ENCODE measurements at places on chromosomes 2 and 18.

DNA sequence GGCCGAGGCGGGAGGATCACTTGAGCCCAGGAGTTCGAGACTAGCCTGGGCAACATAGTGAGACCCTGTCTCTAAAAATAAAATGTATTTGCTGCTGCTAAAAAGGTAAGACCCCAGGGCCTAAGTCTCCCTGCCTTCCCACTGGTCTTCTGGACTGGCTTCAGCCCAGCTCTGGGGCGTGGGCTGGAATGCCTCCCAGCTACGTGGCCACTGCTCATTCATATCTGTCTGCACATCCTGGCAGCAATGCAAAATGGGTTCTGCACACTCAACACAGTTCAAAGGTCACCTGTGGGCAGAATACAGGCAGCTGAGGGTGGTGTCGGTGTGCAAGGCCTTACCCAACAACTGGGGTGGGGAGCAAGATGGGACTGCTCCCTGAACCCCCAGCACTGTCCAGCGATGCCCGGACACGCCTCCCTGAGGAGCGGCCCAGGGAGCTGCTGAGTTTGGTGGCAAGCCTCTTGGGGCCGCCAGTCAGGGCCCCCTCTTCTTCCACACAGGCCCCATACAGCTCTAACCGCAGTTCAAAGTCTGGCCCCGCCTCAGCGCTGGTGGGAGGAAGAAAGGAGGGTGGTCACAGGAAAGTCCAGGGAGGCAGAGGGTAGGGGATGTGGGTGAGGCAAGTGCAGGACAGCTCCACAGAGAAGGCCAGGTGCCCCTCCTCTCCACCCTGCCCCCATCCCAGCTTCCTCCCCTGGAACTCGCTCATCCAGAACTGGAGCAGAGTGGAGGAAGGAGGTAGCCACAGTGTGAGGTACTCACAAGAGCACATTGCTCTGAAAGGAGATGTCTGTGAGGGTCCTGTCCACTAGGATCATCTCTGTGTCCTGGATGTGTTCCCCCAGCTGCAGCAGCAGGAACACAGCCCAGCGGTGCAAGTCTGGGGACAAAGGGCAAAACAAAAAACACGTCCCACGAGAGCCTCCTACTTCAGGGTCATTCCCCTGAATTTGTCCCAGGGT is 8.2 kb downstream of the WDR54 start:
- DNase-seq: no peak

GRCh38 chr2:191611614-191612013 is 66.3 kb upstream of the NABP1 start:
- no peak for DNase-seq

- DNase-seq: no peak
Measured at GRCh38 chr2:214543386-214543955, 132.6 kb downstream of the VWC2L start.

DNA sequence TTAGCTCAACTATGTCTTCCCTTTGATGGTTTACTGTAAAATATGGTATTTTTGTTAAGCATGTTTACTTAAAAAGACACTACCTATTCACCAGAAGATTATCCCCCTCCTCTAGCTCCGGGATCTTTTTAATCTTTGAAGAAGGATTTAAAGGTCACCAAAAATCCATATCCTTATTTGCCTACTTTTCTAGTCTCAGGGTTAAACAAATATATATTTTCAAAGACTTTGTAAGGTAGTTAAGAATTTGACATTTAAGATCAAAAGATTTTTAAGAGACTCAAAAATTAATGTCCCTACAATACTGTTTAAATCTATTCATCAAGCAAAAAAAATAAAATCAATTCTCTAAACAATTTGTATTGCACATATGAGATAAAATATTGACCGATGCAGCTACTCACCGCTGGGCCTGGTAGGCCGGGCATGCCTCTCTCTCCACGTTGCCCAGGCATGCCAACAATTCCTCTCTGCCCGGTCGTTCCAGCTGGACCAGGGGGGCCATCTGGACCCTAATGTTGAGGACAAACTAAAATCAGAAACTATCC is 76.1 kb downstream of the COL3A1 start:
- no peak for DNase-seq

- DNase-seq: no peak
Measured at GRCh38 chr2:45871025-45871424, 219.6 kb downstream of the PRKCE start.

GRCh38 chr2:149849136-149849535 is 261.6 kb upstream of the MMADHC start:
- DNase-seq: no peak

DNA sequence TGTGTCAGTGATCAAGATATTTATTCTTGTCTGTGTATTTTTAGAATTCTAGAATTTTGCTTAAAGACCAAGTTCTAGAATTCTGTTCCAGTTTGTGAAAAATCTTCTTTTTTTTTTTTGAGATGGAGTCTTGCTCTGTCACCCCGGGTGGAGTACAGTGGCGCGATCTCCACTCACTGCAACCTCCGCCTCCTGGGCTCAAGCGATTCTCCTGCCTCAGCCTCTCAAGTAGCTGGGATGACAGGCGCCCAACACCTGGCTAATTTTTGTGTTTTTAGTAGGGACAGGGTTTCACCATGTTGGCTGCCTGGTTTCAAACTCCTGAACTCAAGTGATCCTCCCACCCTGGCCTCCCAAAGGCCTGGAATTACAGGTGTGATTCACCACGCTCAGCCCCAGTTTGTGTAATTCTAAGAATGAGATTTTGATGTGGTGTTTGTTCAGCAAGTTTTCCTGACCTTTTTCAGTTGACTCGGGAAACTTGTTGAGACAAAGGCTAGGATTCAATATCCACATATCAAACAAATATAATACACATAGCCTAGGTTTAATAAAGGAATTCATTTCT is 3.6 kb downstream of the EIF5B start:
- DNase-seq: no peak

- DNase-seq: no peak
Measured at GRCh38 chr18:76855594-76855993, 33.2 kb downstream of the ZNF236 start.

DNA sequence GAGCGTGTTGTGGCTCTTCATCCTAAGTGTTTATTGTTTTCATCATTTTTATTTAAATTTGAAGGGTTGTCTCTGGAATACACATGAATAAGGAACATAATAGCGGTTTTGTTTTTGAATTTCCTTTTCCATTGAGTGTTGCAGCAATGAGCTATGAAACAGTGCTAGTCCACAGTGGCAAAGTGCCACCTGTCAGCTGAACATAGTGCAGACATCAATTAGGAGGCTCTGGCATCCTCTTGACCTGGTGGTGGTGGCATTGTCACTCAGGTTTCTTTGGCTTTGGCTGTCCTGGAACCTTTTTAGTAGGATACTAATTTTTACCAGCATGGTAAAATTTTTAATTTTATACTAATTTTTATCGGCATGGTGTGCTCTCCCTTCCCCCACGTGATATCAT is 63.2 kb downstream of the UGGT1 start:
- DNase-seq: no peak

DNA sequence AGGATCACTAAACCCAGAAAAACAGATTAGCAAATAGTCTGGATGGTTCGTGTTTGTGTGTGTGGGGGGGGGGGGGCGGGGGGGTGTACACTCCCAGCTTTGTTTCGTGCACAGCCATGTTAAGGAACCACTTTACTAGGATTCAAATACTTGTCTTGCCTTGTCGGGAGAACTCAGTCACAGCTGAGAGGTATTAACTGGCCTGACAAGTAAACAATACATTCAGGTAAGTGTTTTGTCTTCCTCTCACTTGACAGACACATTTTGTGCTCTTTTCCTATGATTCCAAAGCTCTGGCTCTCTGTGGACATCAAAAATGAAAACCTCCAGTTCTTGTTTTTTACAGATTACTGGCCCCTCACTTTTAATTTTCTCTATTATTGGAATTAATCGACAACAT is 173.5 kb downstream of the LRP1B start:
- no peak for DNase-seq

DNA sequence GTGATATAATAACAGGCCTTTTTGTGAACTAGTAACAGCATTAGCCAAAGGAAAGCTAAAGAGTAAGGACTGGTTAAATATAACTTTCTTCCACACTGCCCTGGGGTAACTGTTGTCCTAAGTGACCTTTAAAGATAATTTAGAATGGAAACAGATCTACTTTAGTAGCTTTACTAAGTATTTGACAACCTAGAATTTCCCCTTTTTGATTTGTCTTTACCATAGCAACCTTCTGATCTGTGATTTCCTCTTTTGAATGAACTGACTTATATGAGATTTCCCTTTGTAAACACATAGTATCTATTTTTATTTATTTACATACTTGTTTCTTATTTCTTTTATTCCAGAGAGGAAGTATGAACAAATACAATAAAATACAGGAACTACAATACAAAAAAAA is 10.5 kb upstream of the KLF7 start:
- no peak for DNase-seq

DNA sequence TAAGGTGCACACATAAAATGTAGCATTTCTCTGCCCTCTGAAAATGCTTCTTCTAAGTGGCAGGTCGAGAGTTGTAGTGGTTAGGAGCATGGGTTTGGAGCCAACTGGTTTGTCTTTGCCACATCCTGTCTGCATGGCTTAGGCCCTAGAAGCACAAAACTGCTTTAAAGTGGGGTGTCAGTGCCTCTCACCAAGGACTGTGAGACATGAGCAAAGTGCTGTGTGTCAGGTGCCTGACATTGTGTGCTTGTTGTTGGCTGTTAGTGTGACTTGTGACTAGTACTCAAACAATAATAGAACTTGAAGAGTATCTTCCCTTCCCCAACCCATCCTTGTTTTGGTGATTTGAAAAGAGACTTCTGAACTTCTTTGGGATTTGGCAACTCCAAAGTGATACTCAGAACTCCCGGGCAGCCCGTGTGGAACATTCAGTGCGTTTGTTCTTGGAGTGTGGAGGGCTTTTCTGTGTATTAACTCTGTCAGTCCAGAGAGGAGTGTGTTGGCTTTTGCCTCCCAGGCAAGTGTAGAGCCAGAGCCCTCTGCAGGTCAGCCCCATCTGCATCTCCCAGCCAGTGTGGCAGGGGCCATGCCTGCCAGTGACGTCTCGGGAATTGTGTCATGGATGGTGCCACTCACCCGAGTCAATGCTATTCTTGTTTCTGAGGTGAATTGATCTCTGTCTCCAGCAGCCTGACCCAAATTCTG is 5.0 kb downstream of the MGAT5 start:
- no peak for DNase-seq

GRCh38 chr2:215782295-215782694 is 231.1 kb downstream of the MREG start:
- DNase-seq: no peak

DNA sequence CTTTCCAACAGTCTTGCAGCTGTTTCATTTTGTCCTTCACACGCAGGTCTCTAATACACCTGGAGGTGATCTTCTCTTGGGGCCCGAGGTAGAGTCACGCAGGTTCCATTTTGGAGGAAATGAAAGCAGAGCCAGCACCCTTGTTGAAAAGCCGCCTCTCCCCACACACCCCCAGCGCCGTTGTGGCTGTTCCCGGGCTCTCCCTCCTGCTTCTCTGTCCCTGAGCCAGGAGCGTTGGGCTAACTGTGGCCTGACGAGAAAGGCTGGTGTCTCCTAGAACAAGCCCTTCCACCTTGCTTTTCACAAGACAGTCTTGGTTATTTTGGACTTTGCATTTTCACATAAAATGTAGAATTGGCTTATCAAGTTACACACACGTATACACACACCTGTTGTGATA is 16.3 kb downstream of the SNED1 start:
- no peak for DNase-seq

- no peak for DNase-seq
Measured at GRCh38 chr2:21270708-21271122, 146.9 kb downstream of the TDRD15 start.

- no peak for DNase-seq
Measured at GRCh38 chr2:10019174-10019573, 24.2 kb upstream of the KLF11 start.

DNA sequence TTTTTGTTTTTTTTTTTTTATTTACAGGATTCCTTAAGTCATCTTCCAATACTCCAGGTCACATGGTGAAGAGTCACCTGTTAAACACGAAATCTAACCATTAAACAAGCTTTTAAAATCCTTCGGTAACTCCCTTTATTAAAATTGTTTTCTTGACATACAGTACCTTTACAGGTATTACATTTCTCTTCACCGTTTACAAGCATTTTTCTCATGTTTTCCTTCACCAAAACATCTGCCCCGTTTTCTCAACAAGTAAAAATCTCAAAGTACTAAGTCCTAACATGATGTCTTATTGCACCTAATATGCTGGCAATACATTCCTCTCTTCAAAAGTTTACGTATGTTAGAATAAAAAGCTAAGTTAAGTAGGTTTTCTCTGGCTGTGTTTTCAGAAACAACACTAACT is 1.1 kb downstream of the PUM2 start:
- no peak for DNase-seq

DNA sequence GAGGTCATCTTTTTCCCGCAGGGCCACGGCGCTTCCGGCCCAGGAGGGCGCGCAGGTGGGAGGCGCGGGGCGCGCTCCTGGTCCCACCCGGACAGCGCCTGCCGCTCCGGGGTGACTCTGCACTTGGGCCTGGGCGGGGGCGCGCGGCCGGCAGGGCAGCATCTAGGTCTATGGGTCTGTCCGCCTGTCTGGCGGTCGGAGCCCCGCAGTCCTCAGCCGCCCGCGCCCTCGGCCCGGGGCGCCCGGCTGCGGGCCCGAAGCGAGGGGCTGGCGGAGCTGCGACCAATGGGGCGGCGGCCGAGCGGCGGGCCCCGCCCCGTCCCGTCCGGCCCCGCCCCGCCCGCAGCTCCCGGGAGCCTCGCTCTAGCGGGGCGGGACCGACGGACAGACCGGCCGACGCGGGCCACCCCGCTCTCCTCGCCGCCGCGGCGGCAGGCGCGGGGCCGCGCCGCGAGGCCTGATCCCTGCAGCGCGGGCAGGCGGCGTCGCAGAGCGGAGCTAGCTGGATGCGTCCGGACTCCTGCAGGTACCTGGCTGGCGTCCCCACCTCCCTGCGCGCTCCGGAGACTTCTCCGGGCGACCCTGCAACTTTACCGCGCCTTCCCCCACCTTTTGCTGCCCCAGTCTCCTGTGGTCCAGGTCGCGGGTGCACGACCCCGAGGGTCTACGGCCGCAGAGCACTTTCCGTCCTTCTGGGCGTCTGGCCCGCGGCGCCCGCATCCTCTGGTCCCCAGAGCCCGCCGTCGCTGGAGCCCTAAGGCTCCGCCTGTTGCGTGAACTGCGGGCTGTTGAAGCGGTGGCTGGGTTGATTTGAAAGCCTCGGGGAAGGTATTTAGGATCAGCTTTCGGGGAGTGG is at the start of gene KCNS3:
TSS of gene KCNS3 (plus strand) at position 387 of the 856 bp plus-strand sequence. CDS start 52,342 bp downstream, outside the sequence.
- no peak for DNase-seq

GRCh38 chr2:213696442-213696841 is 412.2 kb downstream of the SPAG16 start:
- DNase-seq: no peak

- DNase-seq: peak; percentile 11
Measured at GRCh38 chr2:200905618-200906296, 16.6 kb downstream of the NIF3L1 start.

- no peak for DNase-seq
Measured at GRCh38 chr18:25992566-25992965, 97.8 kb downstream of the SS18 start.

GRCh38 chr2:133680343-133681049 is 112.2 kb upstream of the NCKAP5 start:
- no peak for DNase-seq
